ENCODE measurements at places on chromosomes 5 and 9.

DNA sequence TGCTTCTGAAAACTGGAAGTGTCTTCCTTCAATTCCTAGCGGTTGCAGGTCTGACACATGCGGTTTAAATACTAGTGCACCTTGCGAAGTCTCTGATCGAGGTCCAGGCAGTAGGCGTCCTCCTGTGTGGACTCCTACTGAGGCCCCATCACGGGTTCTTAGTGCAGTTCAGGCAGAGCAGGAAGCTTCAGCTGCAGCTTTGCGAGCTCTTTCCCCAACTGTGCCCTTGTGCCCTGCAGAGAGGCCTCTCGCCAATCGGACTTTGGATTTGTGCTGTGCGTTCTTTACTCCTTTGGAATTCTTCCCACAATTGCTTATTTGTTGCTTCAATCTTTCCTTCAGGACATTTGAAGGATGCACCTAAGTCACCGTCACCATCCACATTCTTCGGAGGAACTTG, 40.6 kb upstream of the FAM120AOS start:
- no peak for DNase-seq

DNA sequence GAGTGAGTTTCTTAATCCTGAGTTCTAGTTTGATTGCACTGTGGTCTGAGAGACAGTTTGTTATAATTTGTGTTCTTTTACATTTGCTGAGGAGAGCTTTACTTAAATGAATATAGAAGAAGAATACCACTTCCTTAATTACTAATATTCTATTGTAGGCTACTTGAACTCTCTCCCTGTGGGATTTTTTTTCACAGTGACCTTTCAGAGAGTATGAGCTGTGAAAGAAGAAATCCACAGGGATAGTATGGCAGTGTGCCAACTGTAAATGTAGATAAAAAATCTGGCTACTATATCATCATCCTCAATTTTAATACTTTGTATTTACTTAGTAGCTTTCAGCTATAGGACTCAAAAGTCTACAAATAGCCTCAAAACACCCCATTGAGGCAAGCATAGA, 67.3 kb downstream of the COMMD10 start:
- DNase-seq: no peak

GRCh38 chr9:87269296-87270176, 228.1 kb upstream of the DAPK1 start:
- DNase-seq: no peak

GRCh38 chr5:59491945-59492344, 401.6 kb downstream of the PDE4D start:
- DNase-seq: peak; percentile 38

GRCh38 chr5:143338658-143339366, 64.7 kb downstream of the NR3C1 start:
- no peak for DNase-seq

GRCh38 chr9:116479056-116479544, 208.0 kb upstream of the TRIM32 start:
- no peak for DNase-seq

DNA sequence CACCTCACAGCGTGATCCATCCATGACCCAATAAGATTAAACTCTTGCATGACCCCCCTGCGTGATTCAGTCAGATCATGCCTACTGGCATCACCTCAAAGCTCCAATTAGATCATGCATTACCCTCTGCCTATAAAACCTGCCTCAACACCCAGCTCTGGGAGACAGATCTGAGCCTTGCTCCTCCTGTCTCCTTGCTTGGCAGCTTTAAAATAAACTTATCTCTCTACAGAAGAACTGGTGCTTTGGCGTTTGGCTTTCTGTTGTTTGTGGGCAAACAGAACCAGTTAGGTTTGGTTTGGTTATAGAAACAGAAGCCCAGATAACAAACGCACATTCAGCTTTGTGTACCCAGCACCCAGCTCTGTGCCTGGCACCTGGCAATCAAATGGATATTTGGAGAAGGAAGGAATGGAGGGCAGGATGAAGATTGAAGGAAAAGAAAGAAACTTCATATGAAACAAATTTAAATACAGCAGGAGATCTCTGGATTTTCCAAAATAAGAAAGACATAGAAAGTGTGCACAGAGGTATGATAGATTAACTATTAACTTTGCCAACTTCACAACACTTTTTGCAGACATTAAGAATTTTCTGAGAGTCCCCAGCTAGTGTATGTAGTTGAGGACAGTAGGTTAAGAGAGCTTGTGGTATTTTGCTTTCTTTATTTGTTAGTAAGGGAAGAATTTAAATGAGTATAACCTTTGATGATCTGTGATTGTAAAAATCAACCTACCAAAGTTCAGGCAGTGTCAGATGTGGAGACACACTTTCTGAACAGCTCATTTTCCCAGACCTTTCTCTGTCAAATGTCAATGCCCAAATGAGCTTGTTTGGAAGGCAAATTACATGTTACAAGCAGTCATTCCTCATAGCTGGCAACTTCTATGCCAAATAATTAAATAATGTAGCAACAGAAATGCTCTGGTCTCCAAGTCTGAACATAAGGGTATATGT, 102.1 kb upstream of the ASTN2 start:
- no peak for DNase-seq

DNA sequence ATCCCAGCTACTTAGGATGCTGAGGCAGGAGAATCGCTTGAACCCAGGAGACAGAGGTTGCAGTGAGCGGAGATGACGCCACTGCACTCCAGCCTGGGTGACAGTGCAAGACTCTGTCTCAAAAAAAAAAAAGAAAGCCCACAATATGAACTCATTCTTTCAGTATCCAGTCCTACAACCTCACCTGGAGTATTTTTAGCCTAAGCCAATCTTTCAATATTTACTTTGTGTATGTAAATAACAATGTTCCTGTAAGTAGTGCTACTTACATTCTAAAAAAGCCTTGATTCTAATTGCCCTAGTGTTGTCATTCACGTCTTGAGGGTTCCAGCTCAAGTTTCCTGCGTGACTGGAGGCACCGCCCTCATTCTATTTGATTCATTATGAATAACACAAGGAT, 62.0 kb downstream of the BHMT start:
- DNase-seq: no peak

DNA sequence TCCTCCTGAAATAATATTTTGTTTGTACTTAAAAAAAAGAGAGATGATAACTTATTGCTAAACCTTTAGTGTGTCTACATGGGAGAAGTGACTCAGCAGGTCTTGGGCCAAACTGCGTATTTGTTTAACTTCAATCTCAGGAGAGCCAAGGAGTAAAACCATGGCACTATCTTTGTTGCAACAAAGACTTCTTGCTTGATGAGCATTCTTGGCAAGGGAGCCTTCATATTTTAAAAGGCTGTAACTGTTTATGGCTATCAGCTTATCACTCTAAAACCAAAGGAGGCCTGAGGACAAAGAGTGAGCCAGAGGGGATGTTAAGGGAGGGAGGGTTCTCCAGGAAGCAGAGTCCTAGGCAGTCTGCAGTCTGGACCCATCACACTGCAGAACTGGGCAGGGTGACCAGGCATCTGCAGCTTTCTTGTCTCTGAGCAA, 216.2 kb upstream of the S1PR3 start:
- peak; percentile 69 for DNase-seq

GRCh38 chr5:136195971-136196820, 3.2 kb upstream of the SMIM32 start:
- no peak for DNase-seq

DNA sequence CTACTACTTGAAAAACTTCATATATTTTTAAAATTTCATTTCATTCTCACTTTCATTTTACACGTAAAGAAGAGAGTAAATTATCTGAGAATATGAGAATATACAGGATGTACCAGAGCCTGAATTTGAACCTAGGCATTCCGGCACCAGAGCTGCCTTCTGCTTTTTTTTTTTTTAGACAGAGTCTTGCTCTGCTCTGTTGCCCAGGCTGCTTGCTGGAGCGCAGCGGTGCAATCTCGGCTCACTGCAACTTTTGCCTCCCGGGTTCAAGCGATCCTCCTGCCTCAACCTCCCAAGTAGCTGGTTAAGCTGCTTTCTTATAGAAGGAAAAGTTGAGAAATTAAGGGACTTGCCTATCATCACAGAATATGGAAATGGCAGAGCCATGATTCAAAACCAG, 540.1 kb downstream of the EBF1 start:
- no peak for DNase-seq

DNA sequence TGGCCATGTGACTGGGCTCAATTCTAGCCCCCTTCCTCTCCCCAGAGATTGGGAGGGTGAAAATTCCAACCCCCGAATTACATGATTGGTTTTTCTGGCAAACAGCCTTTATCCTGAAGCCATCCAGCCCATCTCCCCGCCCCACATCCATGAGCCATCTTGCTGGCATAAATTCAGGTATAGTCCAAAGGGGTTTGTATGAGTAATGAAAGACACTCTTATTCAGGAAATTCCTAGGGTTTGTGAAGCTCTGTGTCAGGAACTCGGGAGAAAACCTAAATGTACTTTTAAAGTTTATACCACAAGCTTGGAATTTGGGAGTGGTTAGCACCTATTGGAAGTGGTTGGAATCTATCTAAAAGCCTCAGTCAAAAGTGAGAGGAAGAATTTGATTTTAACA, 80.6 kb upstream of the SIMC1 start:
- DNase-seq: no peak

- DNase-seq: no peak
These were observed 3.7 kb upstream of the PDCD6 start for GRCh38 chr5:267716-268115.

DNA sequence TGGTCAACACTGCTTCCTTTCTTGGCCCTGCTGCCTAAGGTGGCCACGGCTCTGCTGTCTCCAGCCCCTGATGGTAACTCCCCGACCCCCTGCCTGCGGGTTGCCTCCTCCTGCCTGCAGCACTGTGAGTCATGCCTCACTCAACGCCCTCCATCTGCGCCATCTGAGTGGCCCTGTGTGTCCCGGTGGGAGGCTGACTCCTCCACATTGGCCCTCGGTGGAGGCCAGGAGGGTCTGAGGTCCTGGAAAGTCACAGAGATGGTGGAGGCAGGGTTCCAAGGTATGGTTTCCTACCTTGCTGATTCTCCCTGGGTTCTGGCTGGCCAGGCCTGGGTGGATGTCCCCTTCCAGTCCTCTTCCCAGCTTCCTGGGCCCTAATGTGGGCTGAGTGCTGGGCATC, 64.5 kb upstream of the ADAMTS2 start:
- DNase-seq: no peak

DNA sequence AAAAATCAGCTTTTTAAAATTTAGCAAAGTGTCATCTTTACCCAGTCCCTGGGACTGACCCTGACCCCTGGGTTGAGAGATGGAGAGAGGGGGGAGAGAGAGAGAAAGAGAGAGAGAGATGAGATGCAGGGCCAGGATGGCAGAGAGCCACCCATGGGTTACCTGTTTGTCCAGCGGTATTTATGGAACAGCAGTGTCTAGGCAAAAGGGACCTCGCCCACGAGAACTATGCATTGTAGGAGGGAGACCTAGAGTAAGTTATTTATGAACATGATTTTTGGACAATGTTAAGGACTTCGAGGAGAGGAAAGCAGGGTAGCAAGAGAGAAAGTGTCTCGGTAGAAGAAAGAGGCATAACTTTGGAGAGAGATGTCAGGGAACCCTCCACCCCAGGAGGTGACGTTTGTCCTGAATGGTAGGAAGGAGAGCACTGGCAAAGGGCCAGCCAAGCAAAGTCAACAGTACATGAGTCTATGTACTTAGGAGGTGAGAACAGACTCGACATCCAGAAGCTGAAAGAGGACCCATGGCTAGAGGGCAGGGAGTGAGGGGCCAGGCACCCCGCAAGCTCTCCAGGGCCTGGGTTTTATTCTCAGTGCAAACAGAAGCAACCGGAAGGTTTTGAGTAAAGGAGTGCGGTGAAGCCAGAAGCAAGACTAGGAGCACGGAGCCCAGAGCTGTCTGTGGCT, 30.5 kb upstream of the MSX2 start:
- DNase-seq: no peak

DNA sequence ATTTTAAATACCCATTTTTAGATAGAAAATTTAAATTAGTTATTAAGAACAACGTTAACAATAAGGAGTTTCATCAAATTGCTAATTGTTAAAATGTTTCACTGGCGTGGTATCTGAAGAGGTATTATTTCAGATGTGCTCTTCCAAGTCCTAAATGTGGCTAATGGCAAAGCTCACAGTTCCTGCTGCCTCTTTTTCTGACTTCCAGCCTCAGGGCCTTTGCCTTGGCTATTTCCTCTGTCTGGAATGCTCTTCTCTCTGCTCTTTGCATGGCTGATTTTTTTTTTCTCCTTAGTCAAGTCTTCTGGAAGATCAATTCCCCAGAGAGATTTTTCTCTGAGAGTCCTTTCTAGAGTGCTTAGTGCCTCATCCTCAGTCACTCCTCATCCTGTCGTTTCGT, 9.6 kb upstream of the SSBP2 start:
- no peak for DNase-seq

- DNase-seq: no peak
These were observed 1.3 kb downstream of the NOTCH1 start for GRCh38 chr9:136544548-136544963.

DNA sequence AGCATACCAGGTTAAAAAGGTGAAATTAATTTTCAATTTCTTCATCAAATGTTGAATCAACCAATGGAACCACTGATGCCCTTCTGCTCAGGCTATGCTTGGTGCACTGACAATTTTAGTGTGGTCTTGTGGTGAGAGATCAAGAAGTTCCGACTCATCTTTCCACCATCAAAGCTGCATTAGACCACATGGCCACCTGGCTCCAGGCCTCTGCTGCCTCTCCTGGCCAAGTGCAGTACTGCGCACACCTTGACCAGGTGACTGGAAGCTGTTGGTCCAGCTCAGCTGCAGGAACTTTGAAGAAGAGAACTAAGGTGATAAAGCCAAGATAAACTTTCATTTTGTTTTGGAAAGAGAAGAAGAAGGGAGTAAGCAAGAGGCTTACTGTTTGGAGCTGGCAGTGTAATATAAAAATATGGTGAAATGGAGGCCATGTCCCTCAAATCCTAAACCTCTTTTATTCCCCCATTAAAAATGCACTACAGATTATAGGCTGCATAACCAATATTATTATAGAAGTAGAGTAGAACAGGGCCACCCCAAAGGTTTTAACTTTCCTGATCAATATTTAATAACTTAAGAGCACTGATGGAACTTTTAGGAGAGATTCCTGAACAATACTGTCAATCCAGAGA, 315.5 kb upstream of the C9orf72 start:
- DNase-seq: peak; percentile 1

DNA sequence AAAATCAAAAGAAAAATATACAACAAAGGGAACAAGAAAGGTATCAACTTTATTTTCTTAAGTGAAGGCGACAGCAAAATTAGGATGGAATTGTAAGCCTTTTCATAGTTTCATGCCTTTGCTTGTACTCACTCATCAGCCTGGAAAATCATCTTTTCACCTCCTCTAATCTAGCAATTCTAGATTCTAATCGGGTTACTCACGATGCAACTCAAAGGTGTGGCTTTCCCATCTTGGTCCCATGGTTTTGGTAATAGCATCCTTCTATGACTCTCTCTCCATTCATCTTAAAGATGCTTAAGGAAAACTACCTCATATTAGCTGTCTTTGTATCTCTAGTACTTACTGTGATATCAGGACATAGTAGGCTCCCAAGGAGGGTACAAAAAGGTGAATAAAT, 30.5 kb downstream of the DNAH5 start:
- DNase-seq: no peak

DNA sequence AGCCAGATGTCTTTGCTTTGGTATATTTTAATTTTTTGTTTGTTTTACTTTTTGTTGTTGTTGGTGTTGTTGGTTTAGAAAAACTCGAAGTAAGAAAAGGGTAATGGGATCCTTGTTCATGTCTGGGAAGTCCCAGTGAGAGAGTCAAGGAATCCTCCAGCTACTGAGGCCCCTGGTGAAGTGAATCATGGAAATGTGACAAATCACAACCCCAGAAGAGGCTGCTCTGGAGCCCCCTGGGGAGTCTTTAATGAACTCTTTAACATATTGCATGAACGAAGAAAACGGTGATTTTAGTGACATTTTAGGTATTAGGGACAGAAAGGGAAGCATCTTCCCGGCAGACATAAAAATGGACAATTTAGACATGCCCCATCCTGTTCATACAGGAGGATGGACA, 41.3 kb downstream of the TMEM174 start:
- DNase-seq: no peak

GRCh38 chr9:91782708-91783214, 167.3 kb downstream of the ROR2 start:
- no peak for DNase-seq
